ENCODE measurements at places on chromosomes 13 and 19. TPM values are rescaled to one million over a fixed set of nuclear protein-coding genes. Genes with fewer than 3 reads are reported as not detected.

Gene TNFRSF19
- total RNA-seq: 4.7 TPM

- H3K27ac ChIP-seq: no peak overlapping the region
- H3K27me3 ChIP-seq: no peaks in the 10 kb centered on the region
- no peaks in the 10 kb centered on the region for H3K36me3 ChIP-seq
- H3K4me1 ChIP-seq: no peaks in the 10 kb centered on the region
- DNase-seq: no peak
- no peak overlapping the region for H3K4me3 ChIP-seq
Measured at GRCh38 chr19:7845390-7846154, 15.6 kb downstream of the EVI5L start.

DNA sequence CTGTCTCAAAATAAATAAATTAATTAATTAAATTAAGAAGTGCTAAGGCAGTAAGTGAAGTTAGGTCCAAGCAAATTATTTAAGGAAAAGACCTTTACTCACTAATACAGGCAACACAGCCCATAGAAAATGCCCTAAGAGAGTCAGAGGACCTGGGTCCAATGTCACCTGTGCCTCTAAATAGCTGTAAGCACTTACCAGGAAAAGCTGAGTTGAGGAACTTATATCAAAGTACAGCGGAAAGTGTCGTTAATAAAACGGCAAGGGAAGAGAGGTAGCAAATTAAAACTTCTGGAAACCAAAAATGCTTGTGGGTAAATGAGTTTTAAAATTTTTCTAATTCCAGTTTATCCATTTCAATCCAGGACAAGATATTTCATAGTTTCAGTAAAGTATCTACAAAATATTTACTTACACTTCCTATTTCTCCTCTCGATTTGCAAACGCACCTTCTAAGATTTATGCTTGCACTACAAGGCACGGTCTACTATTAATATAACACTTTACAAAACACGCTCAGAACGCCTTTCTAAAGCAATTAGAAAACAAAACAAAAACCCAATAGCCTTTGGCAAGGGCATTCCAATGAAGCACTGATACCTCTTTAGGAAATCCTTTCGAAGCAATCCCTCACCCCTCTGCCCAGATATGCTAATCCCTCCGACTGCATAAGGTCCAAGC, 963 bp downstream of the VPS36 start:
- no peak for DNase-seq
- H3K36me3 ChIP-seq: no peaks in the 10 kb centered on the region
- peaks cover 16% of the 10 kb centered on the region for H3K4me1 ChIP-seq
- peak overlapping the region; percentile 99 for H3K4me3 ChIP-seq

Gene ZNF224
- total RNA-seq: 5.6 TPM

DNA sequence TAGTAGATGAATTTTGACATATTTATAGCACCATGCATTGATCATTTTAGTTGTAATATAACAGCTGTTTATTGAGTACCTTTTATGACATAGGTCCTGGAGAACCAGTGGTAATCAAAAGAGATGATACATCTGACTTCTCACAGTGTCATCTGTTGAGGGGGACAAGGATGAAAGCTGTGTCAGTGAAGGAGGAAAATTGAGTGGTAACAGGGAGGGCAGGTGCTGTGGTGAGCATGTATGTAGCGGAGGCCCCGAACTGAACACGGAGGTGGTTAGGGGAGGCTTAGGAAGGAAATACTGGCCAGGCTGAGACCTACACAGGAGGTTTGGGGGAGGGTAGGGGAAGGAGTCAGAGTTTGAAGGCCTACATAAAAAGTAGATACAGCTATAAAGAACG, 199.7 kb downstream of the GGACT start:
- no peak overlapping the region for H3K4me3 ChIP-seq
- no peaks in the 10 kb centered on the region for H3K27me3 ChIP-seq

DNA sequence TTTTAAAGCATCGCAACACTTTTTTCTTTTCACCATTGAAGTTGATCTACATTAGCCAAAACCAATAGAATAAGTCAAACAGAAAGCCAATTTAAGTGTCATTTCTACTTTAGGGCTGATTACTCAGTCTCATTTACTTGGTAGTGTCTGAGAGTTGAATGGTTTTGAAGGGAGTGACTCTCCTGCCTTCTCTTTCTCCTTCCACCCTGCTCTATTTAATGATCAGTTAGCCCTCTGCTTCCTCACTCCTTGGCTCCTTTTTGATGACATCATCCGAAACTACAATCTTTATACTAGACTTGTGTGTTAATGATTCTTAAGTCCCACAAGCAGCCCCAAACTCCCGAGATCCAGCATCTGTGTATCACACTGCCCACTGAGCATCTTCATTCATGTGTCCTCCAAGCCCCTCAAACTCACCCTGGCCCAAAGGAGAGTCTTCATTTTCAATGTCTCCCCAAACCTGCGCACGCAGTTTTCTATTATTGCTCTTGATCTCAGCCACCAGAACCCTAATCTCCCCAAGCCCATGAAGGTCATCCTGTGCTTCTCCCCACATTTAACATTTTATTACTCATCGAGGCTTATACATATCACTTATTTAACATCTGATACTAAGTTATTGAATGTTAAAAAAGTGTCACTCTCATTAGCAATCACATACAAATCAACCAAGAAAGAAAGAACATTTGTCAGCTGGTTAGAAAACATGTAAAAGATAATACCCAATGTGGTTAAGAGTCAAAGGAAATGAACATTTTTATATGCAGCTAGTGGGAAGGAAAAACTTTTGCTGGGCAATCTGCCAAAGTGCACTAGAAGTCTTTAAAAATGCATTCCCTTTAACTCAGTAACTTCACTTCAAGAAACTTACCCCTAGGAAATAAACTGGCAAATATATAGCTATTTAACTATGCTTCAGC, 32.2 kb upstream of the ARGLU1 start:
- H3K27ac ChIP-seq: no peak overlapping the region
- no peaks in the 10 kb centered on the region for H3K36me3 ChIP-seq
- H3K4me1 ChIP-seq: no peaks in the 10 kb centered on the region
- DNase-seq: peak; percentile 40

- no peak for DNase-seq
- H3K27me3 ChIP-seq: peaks cover 16% of the 10 kb centered on the region
- H3K36me3 ChIP-seq: no peaks in the 10 kb centered on the region
- H3K4me3 ChIP-seq: no peak overlapping the region
- H3K27ac ChIP-seq: no peak overlapping the region
Measured at GRCh38 chr13:102487330-102487729, 85.5 kb upstream of the FGF14 start.

Gene KIR2DL4
- not detected for total RNA-seq

Gene BEST2
- not detected for total RNA-seq

Gene TMC4
- 13.4 TPM for total RNA-seq

DNA sequence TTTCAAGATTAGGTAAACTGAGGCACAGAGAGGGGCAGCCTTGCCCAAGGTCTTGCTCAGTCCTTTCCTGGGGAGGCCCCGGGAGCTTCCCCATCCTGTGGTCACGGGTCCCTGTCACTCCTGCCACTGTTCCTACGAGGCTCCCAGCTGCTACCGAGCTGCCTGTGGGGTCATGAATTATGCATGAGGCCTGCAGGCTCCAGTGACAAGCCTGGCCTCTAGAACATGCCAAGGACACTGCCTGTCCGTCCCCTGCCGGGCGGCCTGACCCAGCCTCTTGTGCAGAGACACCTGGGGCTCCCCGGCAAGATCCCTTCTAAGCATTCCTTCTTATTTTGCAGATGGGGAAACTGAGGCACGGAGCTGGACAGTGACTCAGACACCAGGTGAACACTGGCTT, 2.7 kb downstream of the FCHO1 start:
- H3K36me3 ChIP-seq: no peaks in the 10 kb centered on the region
- H3K4me3 ChIP-seq: no peak overlapping the region
- no peak for DNase-seq
- no peaks in the 10 kb centered on the region for H3K27me3 ChIP-seq
- peaks cover 3% of the 10 kb centered on the region for H3K4me1 ChIP-seq
- no peak overlapping the region for H3K27ac ChIP-seq

Gene CYP4F8
- not detected for total RNA-seq

GRCh38 chr19:13782537-13782936, 8.3 kb downstream of the C19orf53 start:
- H3K27me3 ChIP-seq: no peaks in the 10 kb centered on the region
- no peak overlapping the region for H3K4me3 ChIP-seq
- H3K4me1 ChIP-seq: peaks cover 14% of the 10 kb centered on the region
- H3K27ac ChIP-seq: no peak overlapping the region
- DNase-seq: no peak
- peaks cover 20% of the 10 kb centered on the region for H3K36me3 ChIP-seq

Gene ONECUT3
- 1.4 TPM for total RNA-seq

GRCh38 chr13:99971576-99972189, at the start of gene ZIC5:
ZIC5 (minus strand) TSS chr13:99971767; CDS start chr13:99971603, 164 bp downstream.
- H3K4me1 ChIP-seq: no peaks in the 10 kb centered on the region
- no peak within 1 kb of the TSS for H3K4me3 ChIP-seq
- DNase-seq: no peak
- H3K27me3 ChIP-seq: peaks cover 66% of the 10 kb centered on the region
- H3K36me3 ChIP-seq: no peaks in the 10 kb centered on the region

DNA sequence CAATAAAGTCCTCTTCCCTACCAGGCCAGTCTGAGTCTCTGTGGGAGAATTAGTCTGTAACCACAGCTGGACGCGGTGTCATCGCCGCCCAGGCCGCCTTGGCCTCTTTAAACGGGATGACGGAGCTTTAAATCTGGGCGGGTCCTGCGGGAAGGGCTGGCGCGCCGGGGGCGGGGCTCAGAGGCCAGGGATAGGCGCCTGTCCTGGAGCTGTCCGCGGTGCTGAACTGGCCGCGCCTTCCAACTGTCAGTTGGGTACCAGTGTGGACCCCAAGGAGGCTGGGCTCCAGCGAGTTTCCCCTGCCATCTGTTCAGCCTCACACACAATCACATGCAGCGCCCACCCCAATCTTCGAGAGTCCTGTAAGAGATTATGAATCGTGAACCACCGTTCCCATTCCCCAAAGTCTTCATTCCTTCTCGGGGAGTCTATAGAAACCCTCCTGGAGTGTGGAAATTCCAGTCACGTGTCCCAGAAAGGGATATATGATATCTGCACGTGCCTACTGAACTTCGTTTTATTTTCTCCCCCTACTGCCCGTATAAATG, 11.5 kb downstream of the APLP1 start:
- no peaks in the 10 kb centered on the region for H3K27me3 ChIP-seq
- peak; percentile 87 for DNase-seq
- H3K36me3 ChIP-seq: no peaks in the 10 kb centered on the region
- no peak overlapping the region for H3K4me3 ChIP-seq
- no peak overlapping the region for H3K27ac ChIP-seq

Gene KIR2DL3
- not detected for total RNA-seq

DNA sequence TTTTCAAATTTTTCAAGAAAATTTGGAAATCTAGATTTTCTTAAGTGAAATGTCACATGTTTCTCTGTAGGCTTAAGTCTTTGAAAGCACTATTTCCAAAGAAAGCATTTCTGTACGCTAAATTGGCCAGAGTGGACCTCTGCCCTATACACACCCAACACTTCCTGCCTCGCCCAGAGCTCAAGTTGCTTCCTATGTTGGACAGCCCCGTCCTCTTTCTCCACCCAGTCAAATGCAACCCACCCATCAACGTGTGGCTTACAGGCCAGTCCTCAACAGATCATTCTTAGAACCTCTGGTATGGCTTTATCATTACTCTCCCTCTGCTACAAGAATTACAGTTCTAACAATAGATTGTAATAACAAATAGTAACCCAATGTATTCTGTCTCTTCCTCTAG, 24.2 kb downstream of the KLF12 start:
- no peaks in the 10 kb centered on the region for H3K27me3 ChIP-seq
- H3K4me1 ChIP-seq: peaks cover 21% of the 10 kb centered on the region
- H3K36me3 ChIP-seq: no peaks in the 10 kb centered on the region
- no peak overlapping the region for H3K27ac ChIP-seq
- H3K4me3 ChIP-seq: no peak overlapping the region
- DNase-seq: no peak

Gene CBY2
- total RNA-seq: not detected
